Activated T-cell treated with anti-CD3 and anti-CD28 coated beads, Interleukin-2, amount 50 U/mL, for 24 hours (primary cell): ENCODE measurements at places on chromosomes 7 and 10.
A peak's percentile ranks its signal among the peaks of the same experiment; 100 is the strongest.

- no peak for DNase-seq
Measured at GRCh38 chr7:73830681-73831583, at the start of gene CLDN4. CLDN4 (plus strand) TSS chr7:73830996; CDS start chr7:73831202, 206 bp downstream.

DNA sequence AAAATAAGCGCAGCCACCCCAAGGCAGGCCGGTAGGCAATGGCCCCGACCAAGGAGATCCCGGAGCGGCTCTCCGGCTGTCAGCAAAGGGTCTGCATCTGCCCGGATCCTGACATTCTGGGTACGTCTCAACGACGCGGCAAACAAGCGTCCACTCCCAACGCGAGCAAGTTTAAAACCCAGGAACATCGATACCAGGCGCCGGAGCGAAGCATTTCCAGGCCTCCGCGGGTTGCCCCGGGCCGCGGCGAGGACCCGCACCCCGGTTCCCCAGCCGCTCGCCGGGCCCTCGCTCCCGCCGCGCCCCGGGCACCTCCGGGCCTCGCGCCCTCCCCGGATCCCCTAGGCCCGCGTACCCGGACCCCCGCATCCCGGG, 453 bp downstream of the URGCP start:
- peak; percentile 64 for DNase-seq

GRCh38 chr7:51316666-51317581, at the start of gene COBL:
COBL (minus strand) TSS chr7:51316809; CDS start chr7:51316633, 176 bp downstream.
- DNase-seq = no peak

DNA sequence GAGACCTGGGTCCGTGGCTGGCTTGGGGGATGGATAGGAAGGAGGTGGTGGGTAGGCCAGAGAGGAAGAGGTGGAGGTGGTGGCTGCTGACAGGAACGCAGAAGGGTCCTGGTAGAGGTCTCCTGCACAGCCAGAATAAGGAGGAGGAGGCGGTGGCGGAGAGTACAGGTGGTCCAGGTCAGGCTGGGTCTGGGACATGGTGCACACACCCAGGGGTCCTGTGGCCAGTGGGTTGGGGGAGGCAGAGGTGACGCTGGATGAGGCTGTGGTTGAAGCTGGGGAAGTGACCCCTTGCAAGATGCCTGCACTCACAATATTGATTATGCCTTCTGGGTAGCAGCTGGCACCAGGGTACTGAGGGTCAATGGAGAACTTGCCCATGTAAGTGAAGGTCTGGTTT, 2.2 kb downstream of the EGR2 start:
- peak; percentile 40 for DNase-seq

- no peak for DNase-seq
Measured at GRCh38 chr10:6513476-6513875, 66.6 kb downstream of the PRKCQ start.

DNA sequence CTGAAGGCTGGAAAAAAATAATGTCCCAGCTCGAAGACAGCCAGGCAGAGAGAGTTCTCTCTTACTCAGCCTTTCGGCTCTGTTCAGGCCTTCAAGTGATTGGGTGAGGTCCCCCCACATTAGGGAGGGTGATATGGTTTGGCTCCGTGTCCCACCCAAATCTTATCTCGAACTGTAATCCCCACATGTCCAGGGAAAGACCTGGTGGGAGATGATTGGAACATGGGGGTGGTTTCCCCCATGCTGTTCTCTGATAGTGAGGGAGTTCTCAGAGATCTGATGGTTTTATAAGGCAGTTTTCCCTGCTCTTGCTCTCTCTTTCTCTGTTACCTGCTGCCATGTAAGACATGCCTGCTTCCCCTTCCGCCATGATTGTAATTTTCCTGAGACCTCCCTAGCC, 36.6 kb upstream of the LEP start:
- no peak for DNase-seq

GRCh38 chr10:42767906-42768305, 14.7 kb upstream of the BMS1 start:
- no peak for DNase-seq

- DNase-seq = no peak
Measured at GRCh38 chr7:115516341-115516740, 514.2 kb downstream of the TFEC start.

DNA sequence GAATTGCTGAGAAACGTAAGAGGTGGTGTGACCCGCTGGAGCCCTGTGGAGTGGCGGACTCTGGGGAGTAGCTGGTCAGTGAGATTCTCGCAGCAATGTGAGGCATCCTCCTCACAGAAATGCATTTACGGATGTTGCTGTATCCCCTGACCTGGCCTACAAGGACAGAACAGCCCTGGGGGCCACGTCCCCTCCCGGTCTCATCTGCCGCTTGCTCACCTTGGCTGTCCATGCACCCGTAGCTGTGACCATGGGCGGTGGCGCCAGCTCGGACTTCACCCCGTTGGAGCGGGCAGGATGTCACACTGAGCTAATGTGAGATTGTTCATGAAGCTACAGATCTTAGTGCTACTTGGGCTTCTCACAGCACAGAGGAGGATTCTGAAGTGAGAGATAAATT, 193.8 kb downstream of the EBF3 start:
- no peak for DNase-seq

DNA sequence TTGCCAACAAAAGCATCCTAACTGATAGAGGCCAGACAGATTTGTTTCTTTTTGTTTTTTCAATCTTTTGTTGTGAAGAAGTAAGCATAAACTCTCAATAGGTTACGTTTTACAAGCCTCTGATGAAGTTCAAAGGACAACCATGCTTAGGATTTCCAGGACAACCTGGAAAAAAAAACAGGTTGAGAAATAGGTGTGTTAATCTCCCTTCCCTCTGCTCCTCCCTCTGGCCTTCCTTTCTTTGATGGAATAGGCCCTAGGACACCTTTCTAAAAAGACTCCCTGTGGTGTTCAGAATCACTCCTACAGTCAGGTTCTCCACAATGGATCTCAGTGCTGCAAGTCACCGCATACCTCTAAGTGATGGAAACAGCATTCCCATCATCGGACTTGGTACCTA, at the start of gene AKR1D1:
Gene AKR1D1, plus strand, starts transcription at position 264 of the 400 bp plus-strand sequence. Its CDS starts 60 bp downstream, at position 324.
- DNase-seq = no peak

DNA sequence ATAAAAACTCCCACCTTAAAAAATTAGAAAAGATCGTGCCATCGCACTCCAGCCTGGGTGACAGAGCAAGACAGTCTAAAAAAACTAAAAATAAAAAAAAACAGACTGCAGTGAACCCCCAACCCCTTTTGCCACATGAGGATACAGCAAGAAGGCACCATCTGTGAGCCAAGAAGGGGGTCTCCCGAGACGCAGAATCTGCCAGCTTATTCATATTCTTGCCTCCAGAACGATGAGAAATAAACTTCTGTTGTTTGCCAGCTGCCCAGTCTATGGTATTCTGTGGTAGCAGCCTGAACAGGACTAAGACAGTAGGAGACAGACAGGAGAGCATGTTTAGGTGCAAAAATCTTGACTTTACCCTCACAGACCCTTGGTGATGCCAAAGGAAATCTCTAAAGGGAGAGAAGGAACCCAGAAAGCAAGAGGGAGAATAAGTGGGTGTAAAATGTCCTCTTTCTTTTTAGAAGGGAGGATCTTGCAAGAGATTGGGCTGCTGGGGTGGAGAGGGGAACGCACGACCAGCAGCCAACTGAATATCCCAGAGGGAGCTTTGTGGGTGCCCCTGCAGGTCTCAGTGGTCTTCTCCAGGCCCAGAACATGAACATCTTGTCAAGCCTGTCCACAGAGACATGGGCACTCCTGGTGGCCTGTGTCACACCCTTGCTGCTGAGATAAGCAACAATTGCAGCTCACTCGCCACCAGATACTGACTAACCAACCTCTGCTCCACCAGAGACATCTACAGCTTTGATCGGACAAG, 400.7 kb upstream of the FOXK1 start:
- DNase-seq = no peak

DNA sequence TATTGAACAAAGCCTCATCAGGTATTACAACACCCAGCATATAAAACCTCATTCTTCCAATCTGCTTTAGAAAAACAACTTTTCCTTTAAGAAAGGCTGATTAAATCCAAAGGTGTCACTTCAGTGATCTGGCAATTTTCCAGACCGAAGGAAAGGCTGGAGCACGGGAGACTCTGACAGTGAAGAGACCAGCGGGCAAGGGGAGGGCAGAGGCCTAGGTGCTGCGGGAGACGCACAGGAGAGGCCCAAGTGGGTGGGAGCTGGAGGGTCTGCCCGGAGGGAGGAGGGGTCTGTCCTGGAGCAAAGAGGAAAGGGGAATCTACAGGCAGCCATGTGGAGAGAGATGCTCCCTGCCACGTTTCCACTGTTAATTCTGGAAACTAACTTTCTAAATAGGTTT, 24.3 kb upstream of the PPP2R2D start:
- no peak for DNase-seq

DNA sequence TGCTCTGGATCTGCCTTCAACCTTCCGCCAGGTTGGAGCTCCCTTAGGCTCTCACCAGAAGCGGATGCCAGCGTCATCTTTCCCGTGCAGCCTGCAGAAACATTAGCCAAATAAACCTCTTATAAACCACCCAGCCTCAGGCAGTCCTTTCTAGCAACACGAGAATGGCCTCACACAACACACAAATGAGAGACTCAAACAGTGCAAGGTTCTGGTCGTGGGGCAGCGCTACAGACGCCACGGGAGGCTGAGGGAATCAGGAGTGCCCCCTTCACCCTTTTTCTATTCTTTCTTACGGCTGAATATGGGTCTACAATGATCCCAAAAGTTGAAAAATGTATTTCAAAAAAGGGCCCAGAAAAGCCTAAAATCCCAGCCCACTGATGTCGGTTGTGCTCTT, 96.4 kb downstream of the FOXL3 start:
- DNase-seq = no peak

- DNase-seq = no peak
Measured at GRCh38 chr7:94701555-94701973, 45.6 kb upstream of the SGCE start.

DNA sequence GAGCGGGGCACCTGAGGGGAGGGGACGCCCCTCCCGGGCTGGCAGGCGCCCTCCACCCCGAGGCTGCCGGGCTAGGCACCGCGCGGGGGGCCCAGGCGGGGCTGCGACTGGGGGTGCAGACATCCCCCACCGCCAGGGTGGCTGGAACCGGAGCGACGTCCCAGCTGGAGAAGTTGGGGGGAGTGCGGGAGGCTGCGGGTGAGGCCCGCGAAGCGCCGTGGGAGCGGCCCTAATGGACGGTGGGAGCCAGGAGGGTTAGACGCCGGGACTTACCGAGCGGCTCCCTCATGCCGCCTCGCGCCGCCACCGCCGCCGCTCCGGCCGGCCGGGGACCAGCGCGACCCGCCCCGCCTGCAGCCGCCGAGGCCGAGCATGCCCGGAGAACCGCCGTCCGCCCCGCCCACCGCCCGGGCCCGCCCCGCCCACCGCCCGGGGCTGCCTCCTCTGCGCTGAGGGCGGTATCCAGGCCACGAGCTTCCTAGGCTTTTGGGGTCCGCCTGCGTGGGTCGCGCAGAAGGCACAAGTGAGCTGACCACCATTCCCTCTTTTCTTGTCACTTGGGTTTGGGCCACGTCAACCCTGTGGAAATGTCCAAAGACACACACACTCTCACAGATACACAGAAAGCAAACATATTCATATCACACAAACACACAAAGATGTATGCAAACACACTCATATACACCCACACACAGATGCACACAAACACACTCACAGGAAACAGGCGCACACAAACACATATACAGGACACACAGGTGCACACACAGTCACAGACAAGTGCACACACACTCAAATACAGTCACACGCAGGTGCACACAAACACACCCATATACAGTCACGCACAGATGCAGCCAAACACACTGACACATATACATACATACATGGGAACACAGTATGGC, at the start of gene JCAD:
Gene JCAD, minus strand, starts transcription at position 378 of the 899 bp plus-strand sequence. CDS start 11,774 bp downstream, outside the sequence.
- DNase-seq = peak; percentile 74

DNA sequence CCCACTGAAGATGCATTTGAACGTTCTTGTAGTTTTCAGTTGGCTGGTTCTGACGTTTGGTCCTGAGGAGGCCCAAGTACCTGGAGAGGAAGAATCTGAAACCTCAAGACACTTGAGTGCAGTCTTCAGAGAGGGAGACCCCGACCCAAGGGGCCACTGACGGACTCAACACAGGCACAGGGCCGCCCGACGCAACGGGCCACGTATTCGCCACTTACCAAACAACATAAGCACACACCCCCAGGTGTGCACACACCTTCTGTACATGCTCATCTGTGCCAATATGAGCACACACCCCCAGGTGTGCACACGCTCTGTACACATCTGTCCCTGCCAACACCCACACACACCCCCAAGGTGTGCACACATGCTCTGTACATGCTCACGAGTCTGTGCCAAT, 68.5 kb downstream of the DIP2C start:
- DNase-seq = no peak

GRCh38 chr10:34959321-34959720, 130.8 kb downstream of the CUL2 start:
- no peak for DNase-seq

DNA sequence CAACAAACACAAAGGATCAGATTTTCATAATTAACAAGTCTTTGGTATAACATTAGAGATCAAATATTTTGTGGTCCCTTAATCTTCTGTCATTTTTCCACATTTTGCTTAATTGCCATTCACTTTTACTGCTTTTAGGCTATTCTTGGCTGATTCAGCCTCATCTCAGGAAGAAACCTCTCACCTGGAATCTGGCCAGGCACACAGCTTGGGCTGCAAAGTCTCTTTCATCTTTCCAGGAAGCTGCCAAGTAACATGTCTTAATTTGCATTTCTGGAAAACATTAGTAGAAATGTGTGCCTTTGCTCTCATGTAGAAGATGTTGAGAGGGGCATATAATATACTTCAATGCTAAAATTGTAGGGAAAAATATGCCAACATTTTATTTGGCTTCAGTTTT, 174.2 kb upstream of the STEAP4 start:
- no peak for DNase-seq

DNA sequence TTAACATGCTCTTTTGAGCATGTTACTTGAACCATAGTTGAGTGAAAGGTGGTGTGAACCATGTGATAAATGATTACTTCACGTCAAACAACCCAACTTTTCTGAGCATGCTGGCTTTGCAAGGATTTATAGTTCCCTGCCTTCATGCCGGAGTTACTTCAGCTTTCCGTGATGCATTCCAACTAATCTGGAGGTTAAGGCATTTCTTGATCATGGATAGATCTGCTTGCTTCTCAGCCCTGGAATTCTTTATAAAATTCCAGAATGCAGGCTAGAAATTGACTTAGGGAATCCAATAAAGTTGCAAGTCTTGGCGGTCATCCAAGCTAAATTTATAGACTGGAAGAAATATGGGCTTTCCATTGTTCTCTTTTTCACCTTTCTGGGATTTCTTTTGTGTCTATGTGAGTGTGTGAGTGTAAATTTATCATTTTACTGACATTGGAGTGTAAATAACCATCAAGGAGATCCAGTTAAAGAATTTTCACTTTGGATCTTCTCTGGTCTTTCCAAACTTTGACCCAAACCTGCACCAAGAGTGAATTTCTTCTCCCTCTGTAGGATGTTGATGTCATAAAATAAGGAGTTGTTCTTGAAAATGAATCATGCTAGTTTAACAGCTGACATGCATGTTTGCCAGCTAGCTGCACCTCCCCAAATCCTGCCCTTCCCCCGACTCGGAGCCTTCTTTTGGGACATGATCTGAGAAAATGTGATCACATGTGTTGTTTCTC, 289.0 kb downstream of the TWIST1 start:
- no peak for DNase-seq
